Thoracic aorta (tissue), 2 donors: ENCODE measurements at places on chromosomes 12 and 14.

GRCh38 chr14:62117010-62117750, 355.0 kb downstream of the SNAPC1 start:
- no peak for DNase-seq

GRCh38 chr12:3271639-3272038, 194.5 kb downstream of the TSPAN9 start:
- DNase-seq: no peak

GRCh38 chr14:31716208-31716607, 155.0 kb downstream of the NUBPL start:
- no peak for DNase-seq

DNA sequence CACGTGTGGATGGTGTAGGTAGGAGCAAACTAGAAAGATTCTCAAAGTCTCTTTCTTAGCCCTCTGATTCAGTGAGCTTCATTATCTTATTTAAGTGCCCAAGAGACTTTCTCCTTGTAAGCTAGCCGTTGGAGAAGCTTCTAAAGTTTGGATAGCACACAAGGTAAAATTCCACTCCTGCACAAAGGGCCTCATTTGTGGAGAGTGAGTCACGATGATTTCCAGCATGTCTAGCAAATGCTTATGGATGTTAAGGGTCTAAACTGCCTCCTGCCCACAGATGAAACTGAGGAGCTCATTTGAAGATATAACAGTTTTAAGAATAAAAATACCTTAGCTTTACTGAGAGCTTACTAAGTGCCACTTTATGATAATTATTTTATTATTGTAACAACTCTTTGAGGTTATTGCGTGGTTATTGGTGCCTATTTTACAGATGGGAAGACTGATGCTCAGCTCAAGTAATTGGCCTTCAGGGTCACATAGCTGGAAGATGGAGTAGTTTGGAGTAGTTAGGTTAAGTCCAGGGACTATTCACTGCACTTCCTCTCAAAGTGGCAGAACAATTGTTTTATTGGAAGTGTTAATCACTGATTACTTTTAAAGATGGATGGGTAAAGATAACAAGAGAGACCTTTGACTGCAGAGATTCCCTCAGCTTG, 78.7 kb upstream of the HIF1A start:
- DNase-seq: no peak

GRCh38 chr14:38016497-38016896, 191.2 kb upstream of the SSTR1 start:
- no peak for DNase-seq

GRCh38 chr14:75614179-75614578, 35.8 kb downstream of the FLVCR2 start:
- no peak for DNase-seq

- DNase-seq: no peak
These were observed 202.1 kb downstream of the ADAMTS20 start for GRCh38 chr12:43349863-43350262.

GRCh38 chr14:73785336-73785833, 66.2 kb upstream of the PTGR2 start:
- DNase-seq: no peak

DNA sequence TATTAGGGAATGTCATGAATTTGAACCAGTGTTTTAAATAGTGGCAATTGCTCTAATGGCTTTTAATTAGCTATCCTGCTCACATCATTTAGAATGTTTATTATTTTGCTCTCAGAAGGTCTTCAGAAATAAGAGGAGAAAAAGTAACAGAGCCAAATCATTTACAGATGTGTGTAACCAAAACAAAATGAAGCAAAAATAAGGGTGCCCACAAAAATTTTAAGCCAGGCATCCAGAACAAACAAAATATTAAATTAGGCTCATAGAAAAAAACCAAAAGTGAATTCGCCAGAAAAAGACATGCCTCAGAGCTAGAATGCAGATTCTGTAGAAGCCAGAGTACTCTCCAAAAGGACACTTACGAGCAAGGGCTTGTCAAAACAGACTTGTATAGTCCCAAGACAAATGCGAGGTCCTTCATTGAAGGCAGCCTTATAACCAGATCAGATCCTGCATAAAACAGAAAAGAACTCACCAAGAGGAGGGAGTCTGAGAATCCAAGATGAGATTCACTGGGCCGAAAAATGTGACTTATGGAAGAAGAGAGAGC, 20.2 kb upstream of the SERPINA1 start:
- DNase-seq: no peak

DNA sequence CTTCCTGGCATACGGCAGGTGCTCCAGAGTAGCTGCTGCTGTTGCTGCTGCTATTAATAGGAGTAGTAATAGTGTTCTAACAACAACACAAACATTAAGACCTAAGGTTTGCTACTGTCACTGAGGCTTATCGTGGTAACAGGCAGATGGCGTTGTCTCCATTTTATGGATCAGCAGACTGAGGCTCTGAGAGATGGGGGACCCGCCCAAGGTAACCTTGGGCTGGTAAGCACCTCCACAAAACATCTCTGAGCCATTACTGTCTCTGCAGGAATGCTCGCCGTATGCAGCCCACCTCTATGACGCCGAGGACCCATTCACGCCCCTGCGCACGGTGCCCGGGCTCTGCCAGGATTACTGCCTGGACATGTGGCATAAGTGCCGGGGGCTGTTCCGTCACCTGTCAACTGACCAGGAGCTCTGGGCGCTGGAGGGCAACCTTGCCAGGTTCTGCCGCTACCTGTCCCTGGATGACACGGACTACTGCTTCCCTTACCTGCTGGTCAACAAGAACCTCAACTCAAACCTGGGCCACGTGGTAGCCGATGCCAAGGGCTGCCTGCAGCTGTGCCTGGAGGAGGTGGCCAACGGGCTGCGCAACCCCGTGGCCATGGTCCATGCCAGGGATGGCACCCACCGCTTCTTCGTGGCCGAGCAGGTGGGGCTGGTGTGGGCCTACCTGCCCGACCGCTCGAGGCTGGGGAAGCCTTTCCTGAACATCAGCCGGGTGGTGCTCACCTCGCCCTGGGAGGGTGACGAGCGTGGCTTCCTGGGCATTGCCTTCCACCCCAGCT, 7.2 kb downstream of the HHIPL1 start:
- DNase-seq: no peak

GRCh38 chr12:65585648-65586602, 238.4 kb upstream of the HMGA2 start:
- no peak for DNase-seq

- no peak for DNase-seq
These were observed 369.3 kb downstream of the NUAK1 start for GRCh38 chr12:105769486-105769885.

- DNase-seq: no peak
These were observed 20.8 kb downstream of the KLHL28 start for GRCh38 chr14:44940944-44941343.

DNA sequence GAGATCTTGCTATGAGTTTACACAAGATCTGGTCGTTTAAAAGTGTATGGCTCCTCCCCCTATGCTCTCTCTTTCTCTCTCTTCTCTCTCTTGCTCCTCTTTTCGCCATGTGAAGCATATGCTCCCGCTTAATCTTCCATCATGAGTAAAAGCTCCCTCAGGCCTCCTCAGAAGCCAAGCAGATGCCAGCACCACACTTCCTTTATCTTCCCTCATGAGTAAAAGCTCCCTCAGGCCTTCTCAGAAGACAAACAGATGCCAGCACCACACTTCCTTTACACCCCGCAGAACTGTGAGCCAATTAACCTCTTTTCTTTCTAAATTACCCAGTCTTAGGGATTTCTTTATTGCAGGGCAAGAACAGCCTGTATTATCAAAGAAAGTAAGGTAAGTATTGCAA, 152.4 kb downstream of the SEC23A start:
- no peak for DNase-seq
